ENCODE measurements at places on chromosomes 16 and 17. TPM values are rescaled to one million over a fixed set of nuclear protein-coding genes. Genes with fewer than 3 reads are reported as not detected.

Gene SHISA6
- polyA plus RNA-seq: 1.4 TPM

Gene GP1BA
- not detected for polyA plus RNA-seq

Gene CD79B
- 5.2 TPM for polyA plus RNA-seq

Gene SPN
- polyA plus RNA-seq: 0.59 TPM

Gene TPSAB1
- polyA plus RNA-seq: 10.0 TPM

Gene CDRT4
- polyA plus RNA-seq: 1.3 TPM

Gene RNPS1
- 69.8 TPM for polyA plus RNA-seq

Gene CCDC144A
- polyA plus RNA-seq: 0.67 TPM

Data from adipose tissue (tissue), 3 donors.